ENCODE measurements at places on chromosomes 5 and 9.

- DNase-seq: no peak
Measured at GRCh38 chr5:10679336-10679988, 81.6 kb downstream of the DAP start.

DNA sequence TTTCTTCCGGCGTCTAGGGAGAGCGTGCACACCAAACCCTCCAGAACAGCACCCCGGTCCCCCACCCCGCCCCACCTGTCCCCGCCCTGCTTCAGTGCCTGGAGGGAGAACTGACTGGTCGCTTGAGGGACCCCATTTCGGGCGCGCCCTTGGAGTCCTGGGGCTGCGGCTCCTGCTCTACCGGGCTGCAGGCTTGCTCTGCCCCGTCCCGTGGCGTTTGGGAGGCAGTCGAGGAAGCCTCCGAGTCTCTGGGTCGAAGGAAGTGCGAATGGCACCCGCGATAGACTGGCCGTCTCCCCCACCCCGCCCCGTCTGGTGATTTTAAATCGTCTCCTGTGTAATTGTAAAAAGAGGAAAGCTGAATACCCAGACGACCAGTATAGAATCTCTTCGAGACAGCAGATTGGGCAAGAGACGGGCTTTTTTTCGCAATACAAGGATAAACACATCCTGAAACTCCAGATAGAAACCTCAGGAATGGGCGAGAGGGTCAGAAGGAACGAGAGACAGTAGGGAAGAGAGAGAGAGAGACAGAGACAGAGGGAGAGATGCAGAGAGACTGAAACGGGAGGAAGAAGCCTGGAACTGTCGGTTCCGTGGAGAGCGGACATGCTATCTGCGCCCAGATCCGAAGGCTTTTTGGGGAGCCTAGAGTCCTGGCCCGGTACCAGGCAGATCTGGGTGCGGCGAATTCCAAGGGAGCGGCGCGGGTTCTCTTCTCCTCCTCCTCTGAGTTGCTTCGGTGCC is 9.9 kb downstream of the PRDM6 start:
- no peak for DNase-seq

GRCh38 chr9:106974341-106974740 is 111.4 kb downstream of the ZNF462 start:
- no peak for DNase-seq

- no peak for DNase-seq
Measured at GRCh38 chr9:100602342-100602801, 24.5 kb downstream of the CAVIN4 start.

GRCh38 chr5:33297760-33298216 is 143.0 kb upstream of the TARS1 start:
- no peak for DNase-seq

DNA sequence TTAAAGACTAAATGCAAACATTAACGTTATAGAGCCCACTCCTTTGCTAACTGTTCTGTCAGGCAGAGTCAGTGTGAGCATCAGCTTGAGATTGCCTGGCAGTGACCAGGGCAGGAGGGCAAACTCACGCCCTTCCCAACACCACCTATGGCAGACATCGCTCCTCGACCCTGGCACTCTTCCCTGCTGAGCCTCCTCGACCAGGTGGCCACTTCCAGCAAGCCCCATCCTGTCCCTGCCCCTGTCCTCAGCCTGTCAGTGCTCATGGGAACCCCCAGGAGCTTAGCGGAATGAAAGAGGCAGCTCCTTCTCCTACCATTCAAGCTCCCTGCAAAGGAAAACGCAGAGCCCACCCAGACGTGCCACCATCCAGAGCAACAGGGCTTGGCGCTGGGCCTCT is 42.0 kb downstream of the PRRT1B start:
- DNase-seq: no peak

DNA sequence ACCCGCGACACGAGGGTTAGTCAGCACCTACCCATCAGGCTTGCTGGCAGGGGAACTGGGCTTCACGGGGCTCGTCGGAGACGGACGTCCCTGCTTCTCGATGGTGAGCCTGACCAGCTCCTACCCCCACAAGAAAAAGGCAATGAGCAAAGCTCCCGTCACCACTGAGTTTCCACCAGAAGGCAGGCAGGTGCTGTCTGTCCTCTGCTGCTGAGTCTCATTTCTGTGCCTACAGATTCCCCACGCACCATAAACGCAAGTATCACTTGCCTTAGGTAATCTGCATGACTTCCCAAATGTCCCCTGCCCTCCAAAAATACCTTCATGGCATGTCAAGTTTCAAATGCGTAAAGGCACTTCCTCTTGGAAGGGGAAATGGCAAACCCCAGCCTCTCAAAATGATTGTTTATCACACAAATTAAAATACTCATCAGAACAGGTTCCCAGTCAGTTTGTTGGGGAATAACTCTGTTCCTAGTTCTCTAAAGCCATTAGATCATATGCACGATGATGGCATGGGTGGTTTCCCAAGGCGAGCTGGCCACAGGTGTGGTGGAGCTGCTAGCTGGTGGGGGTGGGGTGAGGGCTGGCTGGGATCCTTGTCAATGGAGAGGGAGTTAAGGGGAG is 85.0 kb downstream of the PRRT1B start:
- DNase-seq: no peak

- DNase-seq: no peak
Measured at GRCh38 chr5:14594378-14595074, 12.9 kb downstream of the OTULINL start.

- DNase-seq: no peak
Measured at GRCh38 chr9:133323211-133323610, 12.8 kb downstream of the SURF6 start.

Data from activated CD8-positive, alpha-beta memory T cell treated with anti-CD3 and anti-CD28 coated beads for 1 hour (primary cell).